RPMI7951 (cell line): ENCODE measurements at places on chromosomes 6 and 20. TPM values are rescaled to one million over a fixed set of nuclear protein-coding genes. Genes with fewer than 3 reads are reported as not detected.

Gene LY86
- not detected in 2 replicates for total RNA-seq

Gene ADTRP
- total RNA-seq, result 0.48 and 0.98 TPM in 2 replicates

Gene CPXM1
- not detected in 2 replicates for total RNA-seq

Gene TCFL5
- 13.7 and 16.2 TPM in 2 replicates for total RNA-seq

Gene CDSN
- total RNA-seq, result not detected in 2 replicates
